Natural killer cell treated with Interleukin-12 subunit alpha and Interleukin-12 subunit beta and Interleukin-15 and Interleukin-18, amount 100 ng/mL, for 72 hours (primary cell): ENCODE measurements at places on chromosomes 12 and 14.

DNA sequence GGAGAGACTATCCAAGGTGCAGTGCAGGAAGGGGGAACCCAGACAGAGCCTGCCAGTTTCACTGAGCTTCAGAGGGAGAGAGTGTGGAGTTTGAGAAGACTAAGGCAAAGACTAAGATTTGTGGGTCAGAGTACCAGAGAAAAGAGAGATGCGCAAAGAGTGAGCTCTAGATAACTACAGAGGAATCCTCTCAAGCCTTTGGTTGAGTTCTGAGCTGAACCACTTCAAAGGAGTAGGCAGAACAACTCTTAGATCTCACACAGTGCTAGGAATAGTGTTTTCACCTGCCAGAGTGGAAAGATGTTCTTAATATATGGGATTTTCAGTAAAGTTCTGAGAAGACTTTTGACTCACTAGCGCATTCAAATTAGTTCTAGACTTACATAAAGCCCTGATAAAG, 10.7 kb upstream of the M6PR start:
- peak overlapping the region; percentile 46 for H3K27ac ChIP-seq
- H3K4me1 ChIP-seq = peaks cover 26% of the 10 kb centered on the region
- H3K4me3 ChIP-seq = no peak overlapping the region
- H3K36me3 ChIP-seq = peaks cover 19% of the 10 kb centered on the region
- no peaks in the 10 kb centered on the region for H3K27me3 ChIP-seq

DNA sequence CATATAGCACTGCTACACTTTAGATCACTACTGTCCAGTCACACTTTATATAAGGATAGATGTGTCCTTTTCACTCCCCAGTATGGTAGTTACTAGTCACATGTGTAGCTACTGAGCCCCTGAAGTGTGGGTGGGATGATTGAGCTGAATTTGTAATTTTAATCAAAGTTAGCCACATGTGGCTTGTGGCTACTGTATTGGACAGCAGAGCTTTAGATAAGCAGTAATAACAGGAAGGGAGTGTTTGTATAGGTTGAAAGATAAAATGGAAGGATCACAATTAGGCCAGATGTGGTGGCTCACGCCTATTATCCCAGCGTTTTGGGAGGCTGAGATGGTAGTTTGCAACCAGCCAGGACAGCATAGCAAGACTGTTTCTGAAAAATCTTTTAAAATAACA, 23.5 kb downstream of the NAA30 start:
- no peak for DNase-seq
- no peaks in the 10 kb centered on the region for H3K4me1 ChIP-seq
- no peaks in the 10 kb centered on the region for H3K36me3 ChIP-seq
- no peak overlapping the region for H3K4me3 ChIP-seq

GRCh38 chr12:96051756-96052485, 16.5 kb upstream of the LTA4H start:
- no peak overlapping the region for H3K27ac ChIP-seq
- no peak for DNase-seq
- peaks cover 15% of the 10 kb centered on the region for H3K4me1 ChIP-seq
- no peaks in the 10 kb centered on the region for H3K27me3 ChIP-seq
- H3K36me3 ChIP-seq = no peaks in the 10 kb centered on the region
- no peak overlapping the region for H3K4me3 ChIP-seq

DNA sequence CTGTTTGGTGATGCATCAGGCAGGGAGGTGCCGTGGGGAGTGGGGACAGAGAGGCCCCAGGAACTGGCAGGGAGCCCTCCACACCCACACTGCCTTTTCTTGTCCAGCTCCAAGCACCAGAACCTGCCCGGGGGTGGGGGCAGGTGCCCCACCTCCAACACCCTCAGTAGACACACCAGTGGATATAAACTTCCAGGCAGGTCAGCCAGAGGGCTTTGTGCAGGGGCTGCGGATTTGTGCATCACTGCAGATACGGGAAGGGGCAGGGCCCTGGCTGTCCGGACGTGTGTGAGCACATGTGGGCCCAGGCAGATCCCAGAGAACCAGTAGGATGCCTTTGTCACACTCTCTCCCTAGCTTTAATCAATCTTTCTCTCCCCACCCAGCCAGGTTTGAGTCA, 1.3 kb upstream of the TGM1 start:
- no peak for DNase-seq
- H3K4me1 ChIP-seq = no peaks in the 10 kb centered on the region
- no peak overlapping the region for H3K27ac ChIP-seq

DNA sequence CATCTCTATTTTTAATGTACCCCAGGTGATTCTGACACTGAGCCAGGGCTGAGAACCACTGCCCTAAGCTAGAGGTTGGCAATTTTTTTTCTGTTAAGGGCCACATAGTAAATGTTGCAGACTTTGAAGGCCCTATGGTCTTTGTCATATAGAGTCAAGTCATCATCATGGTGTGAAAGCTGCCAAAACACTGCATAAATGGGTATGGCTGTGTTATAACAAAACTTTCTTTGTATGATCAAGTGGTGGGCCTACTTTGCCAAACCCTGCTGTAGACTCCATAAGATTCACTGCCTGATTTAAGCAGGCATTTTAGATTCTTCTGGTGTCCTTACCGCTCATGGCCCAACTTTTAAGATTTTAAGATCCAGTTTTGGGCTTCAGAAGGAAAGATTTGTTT, 76.8 kb downstream of the CLMN start:
- peak; percentile 22 for DNase-seq
- no peaks in the 10 kb centered on the region for H3K4me1 ChIP-seq
- no peaks in the 10 kb centered on the region for H3K36me3 ChIP-seq
- H3K27me3 ChIP-seq = peaks cover 42% of the 10 kb centered on the region

DNA sequence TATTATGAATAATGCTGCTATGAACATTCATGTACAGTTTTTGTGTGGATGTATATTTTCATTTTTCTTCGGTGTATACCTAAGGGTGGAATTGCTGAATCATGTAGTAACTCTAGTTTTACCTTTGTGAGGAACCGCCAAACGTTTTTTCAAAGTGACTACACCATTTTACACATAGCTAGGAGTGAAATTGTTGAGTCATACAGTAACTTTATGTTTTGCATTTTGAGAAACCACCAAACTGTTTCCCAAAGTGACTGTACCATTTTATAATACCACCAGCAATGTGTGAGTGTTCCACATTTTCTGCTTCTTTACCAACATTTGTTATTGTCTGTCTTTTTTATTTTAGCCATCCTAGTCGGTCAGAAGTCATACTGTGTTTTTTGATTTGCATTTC, 3.1 kb upstream of the TPH2 start:
- peaks cover 5% of the 10 kb centered on the region for H3K36me3 ChIP-seq
- H3K27me3 ChIP-seq = peaks cover 57% of the 10 kb centered on the region
- peak overlapping the region; percentile 32 for H3K4me3 ChIP-seq
- DNase-seq = no peak
- peaks cover 10% of the 10 kb centered on the region for H3K4me1 ChIP-seq
